ENCODE measurements at places on chromosomes 11 and 22. TPM values are rescaled to one million over a fixed set of nuclear protein-coding genes. Genes with fewer than 3 reads are reported as not detected.

- DNase-seq = no peak
- peaks cover 28% of the 10 kb centered on the region for H3K36me3 ChIP-seq
- H3K4me3 ChIP-seq = no peak within 1 kb of the TSS
- H3K27me3 ChIP-seq = no peaks in the 10 kb centered on the region
These were observed at the start of gene PYGM for GRCh38 chr11:64759722-64760719. Gene PYGM, minus strand, starts transcription at chr11:64759974. Its CDS starts 76 bp downstream, at chr11:64759898.

DNA sequence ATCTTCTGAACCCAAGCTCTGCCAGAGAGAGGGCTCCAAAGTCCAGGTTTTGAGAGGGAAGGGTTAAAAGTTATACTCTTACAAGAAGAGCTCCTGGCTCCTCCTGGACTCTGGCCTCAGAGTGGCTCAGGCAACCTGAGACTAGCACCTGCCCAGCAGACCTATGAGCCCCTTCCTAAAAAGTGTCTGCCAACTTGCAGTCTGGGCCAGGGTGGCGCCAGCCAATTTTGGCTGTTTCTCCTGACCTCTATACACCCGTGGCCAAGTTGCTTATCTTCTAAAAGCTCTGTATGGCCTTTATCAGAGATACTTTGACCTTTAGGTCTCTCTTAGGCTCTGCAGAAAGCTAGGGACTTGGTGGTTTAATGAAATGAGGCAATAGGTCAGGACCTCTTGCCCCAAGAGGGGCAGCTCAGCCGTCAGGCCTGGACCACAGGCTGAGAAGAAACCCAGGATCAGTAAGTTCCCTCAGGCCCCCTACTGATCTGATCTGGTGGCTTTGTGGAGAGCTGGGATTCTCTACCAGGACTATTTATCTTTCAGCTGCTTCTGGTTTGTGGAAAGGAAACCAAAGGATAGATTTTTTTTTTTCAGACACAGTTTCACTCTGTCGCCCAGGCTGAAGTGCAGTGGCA, 10.3 kb upstream of the UCP3 start:
- H3K4me3 ChIP-seq = peak overlapping the region; percentile 27
- no peaks in the 10 kb centered on the region for H3K27me3 ChIP-seq
- no peak for DNase-seq
- no peak overlapping the region for H3K27ac ChIP-seq

- no peaks in the 10 kb centered on the region for H3K4me1 ChIP-seq
- peak; percentile 65 for DNase-seq
- H3K4me3 ChIP-seq = no peak overlapping the region
- H3K27ac ChIP-seq = no peak overlapping the region
These were observed 995.1 kb downstream of the BRD1 start for GRCh38 chr22:48832592-48832991.

DNA sequence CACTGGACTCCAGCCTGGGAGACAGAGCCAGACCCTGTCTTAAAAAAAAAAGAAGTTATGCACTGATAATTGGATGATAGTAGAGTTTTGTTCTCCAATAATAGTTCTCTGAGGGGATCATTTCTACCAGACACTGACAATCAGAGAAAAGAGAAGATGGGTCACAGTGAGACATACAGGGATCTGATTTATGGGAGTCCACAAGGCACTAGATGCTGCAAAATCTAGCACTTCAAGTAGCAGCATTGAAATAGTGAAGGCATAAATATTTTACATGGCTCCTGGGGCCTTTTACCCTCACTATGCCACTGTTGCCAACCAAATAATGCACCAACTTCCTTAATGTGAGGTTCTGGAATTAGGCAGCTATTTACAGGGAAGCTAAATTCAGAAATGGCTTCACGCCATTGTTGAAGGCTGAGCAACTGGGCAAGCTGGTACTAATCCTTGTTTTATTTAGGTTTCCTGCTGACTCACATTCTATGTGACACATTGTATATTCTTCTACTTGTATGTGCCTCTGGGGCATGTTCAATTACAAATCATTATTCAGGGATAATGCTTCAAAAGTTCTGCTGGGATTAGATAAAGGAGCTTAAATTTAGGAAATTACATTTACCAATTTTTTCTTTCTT, 38.2 kb upstream of the ABTB2 start:
- peaks cover 14% of the 10 kb centered on the region for H3K36me3 ChIP-seq
- H3K27ac ChIP-seq = no peak overlapping the region
- no peak for DNase-seq
- no peak overlapping the region for H3K4me3 ChIP-seq
- no peaks in the 10 kb centered on the region for H3K4me1 ChIP-seq

- H3K4me1 ChIP-seq = no peaks in the 10 kb centered on the region
These were observed 15.7 kb downstream of the SPATA19 start for GRCh38 chr11:133829566-133829965.

DNA sequence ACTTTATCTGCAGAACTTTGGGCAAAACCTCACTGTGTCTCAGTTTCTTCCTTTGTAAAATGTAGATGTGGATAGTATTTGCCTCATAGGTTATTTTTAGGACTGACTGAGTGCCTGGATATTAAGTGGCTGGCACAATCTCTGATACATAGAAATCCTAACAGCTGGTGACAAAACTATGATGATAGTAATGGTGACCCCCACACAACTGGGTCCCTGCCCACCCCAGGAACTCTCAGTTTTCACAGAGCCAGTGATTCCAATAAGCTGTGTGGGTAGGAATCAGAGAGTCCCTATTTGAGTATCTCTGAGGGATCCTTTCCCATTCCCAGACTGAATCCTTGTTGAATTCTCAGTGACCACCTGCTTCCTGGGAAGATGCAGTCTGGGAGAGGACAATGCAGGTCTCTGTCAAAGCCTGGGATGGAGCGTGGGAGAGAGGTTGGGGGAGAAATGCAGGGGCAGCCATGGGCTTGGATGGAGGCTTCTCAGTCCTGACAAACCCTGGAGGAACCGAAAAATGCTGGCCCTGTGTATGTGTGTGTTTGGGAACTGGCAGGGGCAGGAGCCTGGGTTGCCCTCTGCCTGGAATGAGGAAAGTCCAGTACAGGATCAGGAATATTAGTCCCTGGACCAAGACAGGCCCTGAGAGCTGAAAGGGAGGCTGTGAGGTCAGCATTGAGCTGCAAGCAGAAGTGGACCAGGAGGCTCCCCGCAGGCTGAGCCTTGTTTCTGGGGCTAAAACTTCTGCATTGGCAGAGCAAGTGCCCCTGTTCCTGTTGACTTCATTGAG, 6.1 kb upstream of the P2RY6 start:
- H3K4me3 ChIP-seq = no peak overlapping the region
- no peak for DNase-seq
- no peaks in the 10 kb centered on the region for H3K4me1 ChIP-seq
- H3K27me3 ChIP-seq = peaks cover 13% of the 10 kb centered on the region
- no peaks in the 10 kb centered on the region for H3K36me3 ChIP-seq

GRCh38 chr22:42797011-42797410, 60.1 kb downstream of the ARFGAP3 start:
- peaks cover 11% of the 10 kb centered on the region for H3K36me3 ChIP-seq
- no peaks in the 10 kb centered on the region for H3K27me3 ChIP-seq
- no peak overlapping the region for H3K27ac ChIP-seq
- no peak for DNase-seq

- no peaks in the 10 kb centered on the region for H3K36me3 ChIP-seq
- no peak overlapping the region for H3K27ac ChIP-seq
- no peak overlapping the region for H3K4me3 ChIP-seq
- no peaks in the 10 kb centered on the region for H3K4me1 ChIP-seq
- no peaks in the 10 kb centered on the region for H3K27me3 ChIP-seq
These were observed 53.0 kb downstream of the SCUBE1 start for GRCh38 chr22:43289976-43290721.

DNA sequence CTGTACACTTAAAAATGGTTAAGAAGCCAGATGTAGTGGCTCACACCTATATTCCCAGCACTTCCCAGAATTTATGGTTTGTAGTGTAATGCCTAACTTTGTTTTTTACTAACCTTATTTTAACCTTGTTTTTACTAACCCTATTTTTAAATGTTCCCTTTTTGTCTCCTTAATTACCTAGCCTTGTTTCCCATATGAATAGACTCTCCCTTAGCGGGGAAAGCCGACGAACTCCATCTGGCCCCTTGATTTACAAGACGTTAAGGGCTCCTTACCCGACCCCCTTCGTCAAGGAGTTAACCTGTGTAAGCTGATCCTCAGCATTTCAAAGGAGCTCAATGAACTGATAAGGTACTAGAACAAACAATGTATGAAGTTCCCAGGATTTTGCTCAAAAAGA, 17.1 kb downstream of the APOBEC3H start:
- peak overlapping the region; percentile 30 for H3K27ac ChIP-seq
- no peak for DNase-seq
- H3K36me3 ChIP-seq = no peaks in the 10 kb centered on the region
- H3K4me1 ChIP-seq = peaks cover 55% of the 10 kb centered on the region
- no peaks in the 10 kb centered on the region for H3K27me3 ChIP-seq

DNA sequence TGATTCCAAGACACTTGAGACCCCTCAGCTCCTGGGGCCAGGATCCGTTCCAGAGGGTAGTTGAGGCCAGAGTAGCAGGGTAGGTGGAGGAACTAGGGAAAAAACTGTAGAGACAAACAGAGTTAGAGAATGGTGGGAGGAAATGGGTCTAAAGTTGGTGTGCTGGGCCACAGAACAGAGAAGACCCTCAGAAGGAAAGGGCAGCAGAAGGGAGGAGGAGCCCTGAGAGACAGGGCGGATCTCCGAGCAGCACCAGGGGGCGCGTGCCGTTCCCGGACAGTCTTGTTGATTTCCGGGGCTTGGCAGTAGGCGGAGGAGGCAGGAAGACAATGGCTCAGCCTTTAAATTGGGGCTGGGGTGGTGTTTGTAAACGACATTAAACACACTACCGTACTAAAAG, 2.4 kb upstream of the CECR2 start:
- H3K4me3 ChIP-seq = no peak overlapping the region
- peaks cover 49% of the 10 kb centered on the region for H3K27me3 ChIP-seq
- no peak overlapping the region for H3K27ac ChIP-seq
- peaks cover 22% of the 10 kb centered on the region for H3K4me1 ChIP-seq

DNA sequence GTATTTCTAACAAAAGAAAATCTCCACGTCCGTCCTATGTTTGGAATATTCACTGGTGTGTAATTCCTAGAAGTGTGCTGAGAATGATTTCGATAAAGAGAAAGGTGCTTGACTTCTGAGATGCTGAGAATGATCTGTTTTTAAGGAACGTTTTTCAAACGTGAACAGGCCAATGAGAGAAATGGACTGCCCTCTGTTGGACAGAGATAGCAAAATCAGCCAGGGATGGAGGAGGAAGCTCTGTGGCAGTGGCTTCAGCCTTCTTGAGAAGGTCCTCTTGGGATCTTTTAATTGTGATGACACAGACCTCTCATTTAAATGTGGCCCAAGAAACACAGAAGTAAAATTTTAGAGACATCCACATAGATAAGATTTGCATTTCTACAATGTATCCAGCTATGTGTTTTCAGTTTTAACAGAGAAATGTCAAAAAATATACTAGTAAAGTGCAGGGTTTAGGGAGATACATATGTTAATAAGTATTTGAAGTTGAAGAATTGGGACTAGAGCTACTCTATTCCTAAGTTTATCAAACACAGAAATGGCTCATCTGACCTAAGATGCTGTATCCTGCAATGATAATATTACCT, 84.0 kb upstream of the RCN1 start:
- no peak overlapping the region for H3K27ac ChIP-seq
- no peaks in the 10 kb centered on the region for H3K4me1 ChIP-seq
- peak; percentile 20 for DNase-seq
- H3K27me3 ChIP-seq = peaks cover 30% of the 10 kb centered on the region

DNA sequence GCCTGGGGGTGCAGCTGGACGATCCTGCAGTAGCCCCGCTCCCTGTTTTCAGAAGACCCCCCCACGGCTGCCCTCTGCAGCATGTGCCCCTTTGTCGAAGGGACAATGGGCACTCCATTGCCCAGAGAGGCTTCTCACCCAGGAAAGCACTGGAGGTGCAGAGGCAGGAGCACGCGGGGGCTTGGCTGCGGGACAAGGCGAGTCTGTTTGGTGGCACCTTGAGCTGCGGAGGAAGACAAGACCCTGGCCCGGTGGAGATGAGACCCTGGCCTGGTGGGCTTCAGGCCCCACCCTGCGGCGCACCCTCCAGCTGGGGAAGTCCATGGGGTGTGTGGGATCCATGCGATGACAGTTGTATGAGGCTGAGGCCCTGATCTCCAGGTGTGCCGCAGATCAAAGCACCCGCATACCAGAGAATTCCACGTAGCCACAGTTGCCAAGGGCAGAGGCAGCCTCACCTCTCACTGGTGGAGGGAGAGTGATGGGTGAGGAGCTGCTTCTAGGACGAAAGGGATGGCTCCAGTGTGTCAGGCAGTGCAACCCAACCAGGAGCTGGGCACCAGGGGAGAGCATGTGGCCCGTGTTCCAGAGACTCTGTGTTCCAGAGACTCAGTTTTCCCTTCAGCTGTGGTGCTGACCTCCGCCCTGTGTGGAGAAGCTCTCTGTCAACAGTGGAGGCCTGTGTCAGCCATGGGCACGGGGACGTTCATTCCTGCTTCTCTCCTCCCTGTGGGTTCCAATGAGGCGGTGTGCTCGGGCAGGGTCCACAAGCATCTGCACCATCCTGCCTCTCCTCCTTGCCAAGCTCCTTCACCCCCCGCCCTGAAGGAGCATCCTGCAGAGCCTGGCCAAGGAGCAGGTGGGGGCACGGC, 10.0 kb downstream of the TBX1 start:
- H3K4me1 ChIP-seq = peaks cover 6% of the 10 kb centered on the region
- no peak overlapping the region for H3K4me3 ChIP-seq
- H3K36me3 ChIP-seq = no peaks in the 10 kb centered on the region
- DNase-seq = no peak

GRCh38 chr11:4044976-4045646, 49.5 kb upstream of the RRM1 start:
- H3K36me3 ChIP-seq = no peaks in the 10 kb centered on the region
- no peaks in the 10 kb centered on the region for H3K27me3 ChIP-seq
- no peak overlapping the region for H3K27ac ChIP-seq
- DNase-seq = no peak
- H3K4me3 ChIP-seq = no peak overlapping the region
- peaks cover 14% of the 10 kb centered on the region for H3K4me1 ChIP-seq

The GGTLC2 gene
- not detected for total RNA-seq

The STK33 gene
- total RNA-seq = 0.24 TPM

The TRIM51G gene
- total RNA-seq = not detected

The MMP12 gene
- not detected for total RNA-seq

The KDM4E gene
- not detected for total RNA-seq

The POU2AF2 gene
- total RNA-seq = not detected
